ENCODE measurements at places on chromosomes 7 and 10.

DNA sequence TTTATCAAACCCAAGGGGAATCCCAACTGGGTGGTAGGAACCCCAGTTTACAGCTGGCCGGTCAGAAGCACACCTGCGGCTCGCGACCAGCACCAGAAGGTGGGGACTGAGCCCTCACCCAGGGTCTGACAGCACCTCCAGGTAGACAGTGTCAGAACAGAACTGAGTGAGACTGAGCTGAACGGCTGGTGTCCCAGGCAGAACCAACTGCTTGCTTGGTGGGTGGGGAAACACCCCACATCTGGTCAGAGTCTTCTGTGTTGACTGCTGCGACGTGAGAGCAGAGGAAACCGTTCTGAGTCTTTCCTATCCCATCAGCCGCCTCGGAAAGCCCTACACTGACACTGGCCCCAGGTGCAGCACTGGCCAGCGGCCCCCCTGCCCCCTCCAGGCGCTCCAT lies 160.7 kb downstream of the MAD1L1 start:
- no peak for DNase-seq

- no peak for DNase-seq
Observed at GRCh38 chr7:70156057-70156456, 557.8 kb downstream of the AUTS2 start.

- DNase-seq = no peak
Observed at GRCh38 chr7:78450706-78451105, 652.1 kb downstream of the PHTF2 start.

DNA sequence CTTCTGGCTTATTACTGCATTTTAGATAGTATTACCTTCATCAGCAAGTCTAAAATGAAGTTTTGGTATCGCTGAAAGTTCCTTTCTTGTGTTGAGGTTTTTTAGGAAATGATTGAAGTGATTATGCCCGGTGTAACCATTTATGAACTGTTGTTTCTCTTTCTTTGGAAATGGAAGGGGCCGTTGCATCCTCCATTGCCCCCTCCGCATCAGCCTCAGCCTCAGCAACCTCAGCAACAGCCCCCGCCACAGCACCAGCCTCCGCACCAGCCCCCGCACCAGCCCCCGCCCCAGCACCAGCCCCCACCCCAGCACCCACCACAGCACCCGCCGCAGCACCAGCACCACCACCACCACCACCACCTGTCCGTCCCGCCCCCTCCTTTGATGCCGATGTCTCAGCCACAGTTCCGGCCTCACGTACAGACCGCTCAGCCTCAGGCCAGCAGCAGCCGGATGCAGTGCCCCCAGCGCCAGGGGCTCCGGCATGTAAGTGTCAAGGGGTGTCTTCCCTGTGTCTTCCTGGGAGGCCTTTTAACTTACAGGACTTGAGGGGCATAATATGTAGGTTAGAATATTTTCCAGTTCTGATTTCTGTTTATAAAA lies 72.6 kb downstream of the SHH start:
- no peak for DNase-seq

GRCh38 chr10:30176776-30177533 lies 117.6 kb upstream of the JCAD start:
- no peak for DNase-seq

DNA sequence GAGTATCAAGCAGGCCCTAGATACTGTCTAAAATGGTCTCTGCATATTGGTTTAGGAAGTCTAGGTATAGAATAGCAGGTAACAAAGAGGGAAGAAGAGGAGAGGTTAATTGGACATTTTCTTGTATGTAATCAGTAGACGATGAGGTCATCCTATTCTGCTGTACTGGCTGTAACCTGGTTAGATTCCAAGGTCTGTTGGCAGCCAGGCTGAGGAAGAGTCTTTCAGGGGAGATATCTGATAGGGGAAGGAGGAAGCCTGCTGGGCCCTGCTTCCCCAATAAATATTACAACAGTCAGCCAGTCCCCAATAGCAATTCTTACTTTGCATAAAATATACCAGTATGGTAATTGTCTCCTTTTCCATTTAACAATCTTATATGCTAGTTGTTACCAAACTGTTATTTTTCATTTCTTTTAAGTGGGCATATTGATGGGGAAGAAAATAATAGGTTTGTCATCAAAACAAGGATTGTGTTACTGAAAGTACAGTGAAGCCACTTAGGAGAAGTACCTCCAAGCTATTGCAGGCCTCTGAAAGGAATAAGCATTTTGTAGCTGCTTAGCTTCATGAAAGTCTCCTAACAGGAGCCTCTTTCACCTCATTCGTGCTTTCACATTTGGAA lies 186.4 kb downstream of the LRRC4 start:
- no peak for DNase-seq

DNA sequence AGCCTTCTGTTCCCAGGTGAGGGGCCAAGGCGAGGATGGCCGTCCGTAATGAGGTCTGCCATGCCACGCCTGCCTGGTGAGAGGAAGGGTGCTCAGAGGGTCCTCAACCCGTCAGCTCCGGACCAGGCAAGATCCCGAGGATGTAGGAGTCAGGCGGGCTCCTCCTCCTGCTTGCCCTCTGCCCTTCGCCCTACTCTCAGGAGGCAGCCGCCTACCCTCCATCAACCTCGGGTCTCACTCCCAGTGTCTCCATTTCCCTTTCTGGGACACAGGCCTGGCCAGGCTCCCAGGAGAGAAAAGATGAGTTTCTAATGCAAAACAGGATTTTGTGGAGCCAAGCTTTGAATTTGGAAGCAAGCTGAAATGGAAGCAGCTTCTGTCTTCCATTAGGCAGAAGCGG lies 184.0 kb downstream of the PTPN20 start:
- DNase-seq = no peak

DNA sequence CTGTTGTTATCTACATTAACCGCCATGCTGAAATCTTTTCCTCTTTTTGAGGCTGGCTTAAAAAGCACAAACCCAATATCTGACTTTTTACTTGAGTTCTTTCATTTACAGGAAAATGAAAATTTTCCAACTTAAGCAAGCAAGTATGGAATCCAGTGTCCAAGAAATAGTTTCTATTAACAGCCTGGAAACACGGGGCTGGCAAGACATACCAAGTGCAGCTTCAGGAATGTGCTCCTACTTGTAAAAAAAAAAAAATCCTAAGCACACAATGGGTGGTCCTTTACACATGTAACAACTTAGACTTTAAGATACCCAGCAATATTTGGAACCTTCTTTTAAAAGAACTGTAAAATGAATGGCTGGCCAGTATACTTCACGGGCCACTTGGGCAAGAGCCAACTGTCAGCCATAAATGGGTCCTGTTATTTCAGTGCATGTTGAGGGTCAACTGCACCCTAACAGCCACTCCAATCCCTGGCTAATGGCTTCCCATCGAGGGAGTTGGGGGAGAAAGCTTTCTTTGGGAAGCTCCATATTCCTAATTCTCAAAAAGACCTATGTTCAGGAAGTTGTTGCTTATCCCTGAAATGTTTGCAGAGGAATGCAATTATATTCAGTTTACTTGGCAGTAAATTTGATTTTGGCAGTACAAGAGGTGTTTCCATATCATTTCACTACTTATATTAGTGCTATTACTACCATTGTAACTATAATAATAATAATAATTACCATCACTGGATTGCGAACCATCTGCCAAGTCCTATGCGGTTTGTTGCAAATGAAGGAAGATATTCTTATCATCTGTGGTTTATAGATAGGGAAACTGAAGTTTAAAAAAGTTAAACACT lies 236.4 kb upstream of the TMEM72 start:
- DNase-seq = no peak

GRCh38 chr10:50324046-50324445 lies 72.7 kb upstream of the ASAH2 start:
- DNase-seq = no peak

DNA sequence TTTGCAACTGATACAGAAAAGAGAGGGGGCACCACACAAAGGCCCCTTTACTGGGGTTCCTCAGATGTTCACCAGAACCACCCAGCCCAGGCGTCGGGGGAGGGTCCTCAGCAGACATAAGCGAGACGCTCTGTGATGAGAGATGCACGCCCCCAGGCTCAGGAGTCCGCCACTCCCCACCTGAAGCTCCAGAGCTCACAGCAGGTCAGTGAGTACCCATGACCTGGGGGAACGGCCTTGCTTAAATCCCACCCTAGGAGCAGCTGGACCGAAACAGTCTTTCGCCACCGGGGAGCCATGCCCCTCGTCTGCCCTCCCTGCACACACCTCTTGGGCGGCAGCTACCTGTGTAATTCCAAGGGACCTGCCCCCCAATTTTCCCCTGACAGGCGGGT lies 2.8 kb downstream of the CRYGN start:
- no peak for DNase-seq

- DNase-seq = no peak
Observed at GRCh38 chr7:30938435-30939316, 25.1 kb upstream of the GHRHR start.

DNA sequence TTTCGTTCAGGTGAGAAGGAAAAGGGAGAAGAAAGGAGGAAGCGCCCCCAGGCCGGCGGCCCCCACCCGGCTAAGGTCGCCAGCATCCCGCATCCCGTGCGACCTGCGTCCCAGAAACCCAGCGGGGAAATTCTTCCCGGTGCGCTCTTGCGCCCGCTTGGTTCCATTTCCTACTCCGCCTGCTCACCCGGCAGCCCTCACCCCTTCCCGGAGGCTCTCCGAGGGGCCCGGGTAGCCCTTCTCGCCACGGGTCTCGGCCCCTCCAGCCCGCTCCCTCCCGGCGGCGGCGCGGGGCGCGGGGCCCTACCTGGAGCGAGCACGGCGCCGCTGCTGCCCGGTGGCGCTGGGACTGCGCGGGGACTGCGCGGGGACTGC lies at the start of gene PRKCQ:
Gene PRKCQ, minus strand, starts transcription at position 373 of the 375 bp plus-strand sequence. CDS start 65,141 bp downstream, outside the sequence.
- DNase-seq = no peak

GRCh38 chr10:90866050-90866598 lies 5.7 kb upstream of the RPP30 start:
- no peak for DNase-seq

DNA sequence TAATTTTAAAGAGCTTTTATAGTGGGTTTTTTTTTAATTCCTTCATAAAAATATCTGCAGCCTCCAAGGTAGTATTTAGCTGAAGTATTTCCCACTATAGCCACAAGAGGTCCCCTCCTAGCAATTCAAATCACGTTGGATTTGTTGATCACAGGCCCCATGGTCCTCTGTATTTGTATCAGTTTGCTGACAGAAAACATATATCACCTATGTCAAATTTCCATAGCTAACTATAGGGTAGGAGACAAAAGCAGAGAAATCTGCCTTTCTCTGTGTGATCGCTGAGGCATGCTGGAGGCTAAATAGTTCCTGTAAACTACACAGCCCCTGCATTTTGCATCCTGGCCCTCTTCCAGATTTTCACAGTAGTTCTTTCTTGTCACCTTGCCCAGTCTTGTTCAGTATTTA lies 1.7 kb upstream of the CTNNA3 start:
- DNase-seq = no peak

DNA sequence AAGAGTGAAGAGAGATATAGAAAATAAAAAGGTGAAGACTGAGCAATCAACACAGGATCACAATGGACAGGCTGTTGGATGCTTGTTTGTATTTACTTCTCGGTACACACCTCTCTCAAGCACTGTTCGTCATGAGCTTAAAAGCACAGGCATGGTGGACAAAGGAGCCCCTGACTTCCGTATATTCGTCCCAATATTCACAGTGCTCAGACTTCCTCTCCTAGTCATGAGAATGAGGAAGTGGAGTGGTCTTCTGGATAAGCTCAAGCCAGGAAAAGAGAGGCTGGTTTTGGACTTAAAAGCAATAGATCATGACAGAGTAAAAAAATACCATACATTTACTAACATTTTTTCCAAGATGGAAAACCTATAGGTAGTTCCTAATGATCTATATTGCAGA lies 172.5 kb downstream of the SORCS1 start:
- no peak for DNase-seq

- no peak for DNase-seq
Observed at GRCh38 chr10:45379891-45380540, 6.0 kb downstream of the ALOX5 start.

DNA sequence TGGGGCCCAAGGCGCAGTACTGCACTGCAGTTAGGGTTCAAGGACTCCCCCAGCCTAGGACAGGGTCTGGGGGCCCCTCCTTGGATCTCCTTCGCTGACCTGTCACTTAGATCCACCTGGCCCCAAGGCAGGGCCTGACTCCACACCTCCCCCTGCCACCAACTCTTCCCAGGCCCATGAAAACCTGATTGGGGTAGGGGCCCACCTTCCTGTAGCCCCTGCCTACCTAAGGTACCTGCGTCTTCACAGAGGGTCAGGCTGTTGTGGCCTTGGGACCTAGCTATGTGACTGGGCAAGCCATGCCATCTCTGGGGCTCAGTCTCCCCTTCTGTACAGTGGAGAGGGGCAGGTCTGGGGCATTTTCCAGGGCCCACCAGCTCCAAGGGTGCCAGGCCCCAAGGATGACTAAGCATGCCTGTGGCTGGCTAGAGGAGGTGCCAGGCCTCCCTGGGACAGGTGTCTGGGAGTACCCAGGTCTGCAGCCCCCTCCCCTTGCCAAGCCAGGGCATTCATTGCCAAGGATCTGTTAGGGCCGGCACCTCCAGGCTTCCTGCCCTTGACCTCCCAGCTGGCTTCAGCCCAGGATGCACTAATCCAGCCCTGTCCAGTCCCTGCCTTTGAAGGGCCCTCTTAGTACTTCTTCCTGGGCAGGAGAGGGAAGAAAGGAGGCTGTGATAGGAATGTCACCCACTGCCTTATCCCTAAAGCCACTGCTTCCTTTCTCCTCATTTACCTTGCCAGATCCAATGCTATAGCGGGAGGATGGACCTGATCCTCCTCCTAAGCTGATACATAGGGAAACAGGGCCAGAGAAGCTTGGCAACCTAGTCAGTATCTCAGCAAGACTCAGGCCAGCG lies 1.3 kb downstream of the LIMK1 start:
- DNase-seq = no peak

DNA sequence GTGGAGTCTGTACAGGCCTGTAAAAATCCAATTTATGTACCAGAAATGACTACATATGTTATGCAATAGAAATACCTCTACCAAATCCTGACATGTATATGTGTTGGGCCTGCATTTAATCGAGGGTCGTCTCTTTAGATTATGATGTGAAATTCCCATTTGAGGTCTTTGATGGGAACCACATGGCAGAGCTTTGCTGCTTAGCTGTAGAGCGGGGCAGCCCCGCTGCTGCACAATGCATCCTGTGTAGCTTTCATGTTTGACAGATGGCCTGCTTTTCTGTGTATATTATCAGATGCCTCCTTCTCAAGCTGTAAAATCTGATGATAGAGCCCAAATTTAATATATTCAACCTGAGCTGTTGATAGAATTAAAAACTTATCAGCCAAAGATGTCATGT lies 65.8 kb downstream of the RAB18 start:
- no peak for DNase-seq

- DNase-seq = no peak
Observed at GRCh38 chr10:123019941-123020703, 11.3 kb downstream of the ACADSB start.

- no peak for DNase-seq
Observed at GRCh38 chr7:73437621-73438416, 4.2 kb downstream of the FZD9 start.

GRCh38 chr7:29896685-29897411 lies 90.5 kb downstream of the WIPF3 start:
- no peak for DNase-seq

All from stimulated activated CD4-positive, alpha-beta T cell treated with anti-CD3 and anti-CD28 coated beads, Interleukin-15, amount 100 ng/mL, for 1 hour (primary cell).